ENCODE measurements at places on chromosomes 3 and 15. TPM values are rescaled to one million over a fixed set of nuclear protein-coding genes. Genes with fewer than 3 reads are reported as not detected.

Gene ZNF80
- total RNA-seq: 2.3 TPM

Gene ARGFX
- total RNA-seq: not detected

Gene STXBP5L
- total RNA-seq: not detected

Gene GOLGA6L7
- not detected for total RNA-seq

Gene RBSN
- 11.3 TPM for total RNA-seq

Gene SMAD3
- 24.7 TPM for total RNA-seq

Measured in activated CD8-positive, alpha-beta T cell treated with anti-CD3 and anti-CD28 coated beads for 36 hours (primary cell).